Stimulated activated CD8-positive, alpha-beta memory T cell treated with anti-CD3 and anti-CD28 coated beads, Interleukin-4, amount 100 ng/mL, for 1 hour (primary cell): ENCODE measurements at places on chromosomes 12 and 14.

DNA sequence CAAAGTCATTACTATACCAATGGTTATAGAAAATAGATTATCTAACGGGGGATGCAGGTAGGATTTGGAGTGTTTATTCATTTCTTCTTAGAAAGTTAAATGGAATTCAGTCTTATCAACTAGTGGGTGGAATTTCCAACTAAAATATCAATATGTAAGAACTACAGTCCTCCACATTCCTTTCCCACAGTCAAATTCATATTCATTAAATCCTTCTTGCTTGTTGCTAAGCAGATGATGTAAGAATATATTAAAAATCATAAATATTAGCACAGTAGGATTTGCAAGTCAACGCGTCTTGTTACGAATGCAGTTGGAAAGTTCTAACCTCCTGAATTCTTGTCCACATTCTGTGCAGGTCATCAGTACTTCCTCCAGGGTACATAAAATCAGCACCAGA, 259.2 kb downstream of the CPNE8 start:
- no peak for DNase-seq

DNA sequence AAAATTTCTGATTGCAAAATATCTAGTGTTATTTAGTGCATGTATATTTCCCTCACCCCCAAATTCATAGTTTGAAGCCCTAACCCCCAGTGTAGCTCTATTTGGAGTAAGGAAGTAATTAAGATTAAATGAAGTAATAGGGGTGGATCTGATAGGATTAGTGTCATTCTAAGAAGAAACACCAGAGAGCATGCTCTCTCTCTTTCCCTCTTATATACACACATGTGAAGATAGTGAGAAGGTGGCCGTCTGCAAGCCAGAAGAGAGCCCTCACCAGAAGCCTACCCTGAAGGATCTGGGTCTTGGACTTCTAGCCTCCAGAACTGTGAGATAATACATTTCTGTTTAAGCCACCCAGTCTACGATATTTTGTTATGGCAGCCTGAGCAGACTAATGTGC, 120.3 kb downstream of the TMEM30B start:
- DNase-seq = no peak

- no peak for DNase-seq
Measured at GRCh38 chr14:30118992-30119640, 191.5 kb upstream of the PRKD1 start.

DNA sequence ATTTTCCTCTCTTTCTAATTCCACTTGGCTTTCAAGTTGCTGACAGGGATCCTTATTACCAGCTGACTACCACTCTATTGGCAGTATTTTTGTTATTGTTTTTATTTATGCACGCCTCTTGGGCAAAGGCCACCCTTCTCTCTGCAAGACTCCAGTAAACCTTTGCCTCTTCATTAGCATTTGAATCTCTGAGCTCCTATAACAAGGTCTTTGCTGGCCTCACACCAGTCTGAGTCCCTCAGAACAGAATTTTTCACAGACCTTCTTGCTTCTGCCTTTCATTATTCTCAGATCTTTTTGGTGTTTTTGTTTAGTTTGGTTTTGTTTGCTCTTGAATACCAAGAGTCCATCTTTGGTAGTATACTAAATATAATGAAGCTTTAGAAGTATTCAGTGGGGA, 145.9 kb downstream of the PDZRN4 start:
- DNase-seq = no peak

GRCh38 chr14:80428171-80428570, 216.9 kb upstream of the DIO2 start:
- DNase-seq = no peak

DNA sequence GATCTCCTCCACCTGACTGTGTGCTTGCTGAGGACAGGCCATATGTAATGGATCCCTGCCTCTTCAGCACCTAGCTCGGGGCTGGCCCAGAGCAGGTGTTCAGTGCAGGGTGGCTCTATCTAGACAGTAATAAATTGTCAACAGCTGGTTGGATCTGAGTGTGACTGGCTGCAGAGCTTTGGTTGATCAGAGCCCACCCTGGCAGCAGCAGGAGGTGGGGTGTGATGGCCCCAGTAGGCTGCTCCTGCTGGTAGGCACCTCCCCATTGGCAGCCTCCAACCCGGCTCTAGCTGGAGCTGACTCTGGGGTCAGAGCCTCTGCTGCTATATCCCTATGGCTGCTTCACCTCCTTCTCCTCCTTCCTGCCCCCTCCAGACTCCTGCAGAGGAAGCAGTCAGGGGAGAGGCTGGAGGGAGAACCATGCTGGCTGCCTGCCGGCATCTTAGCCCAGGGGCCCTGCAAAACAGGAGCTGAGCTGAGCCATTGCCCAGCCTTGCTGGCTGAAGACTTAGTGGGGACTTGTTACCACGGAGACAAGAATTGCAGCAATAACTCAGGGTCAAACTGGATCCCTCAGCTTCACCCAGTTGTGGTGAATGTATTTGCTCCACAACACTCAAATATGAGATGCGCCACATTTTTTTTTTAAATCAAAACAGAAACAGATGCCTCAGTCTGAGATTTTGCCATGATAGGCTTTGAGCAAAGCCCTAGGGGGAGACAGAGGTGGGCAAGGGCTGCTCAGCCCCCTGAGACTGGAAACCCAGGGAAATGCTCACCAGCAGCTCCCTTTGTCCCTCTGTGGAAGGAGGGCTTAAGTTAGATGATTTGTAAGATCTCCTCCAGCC, 22.2 kb downstream of the TMEM63C start:
- DNase-seq = no peak

GRCh38 chr14:48111151-48111550, 435.7 kb upstream of the MDGA2 start:
- no peak for DNase-seq

DNA sequence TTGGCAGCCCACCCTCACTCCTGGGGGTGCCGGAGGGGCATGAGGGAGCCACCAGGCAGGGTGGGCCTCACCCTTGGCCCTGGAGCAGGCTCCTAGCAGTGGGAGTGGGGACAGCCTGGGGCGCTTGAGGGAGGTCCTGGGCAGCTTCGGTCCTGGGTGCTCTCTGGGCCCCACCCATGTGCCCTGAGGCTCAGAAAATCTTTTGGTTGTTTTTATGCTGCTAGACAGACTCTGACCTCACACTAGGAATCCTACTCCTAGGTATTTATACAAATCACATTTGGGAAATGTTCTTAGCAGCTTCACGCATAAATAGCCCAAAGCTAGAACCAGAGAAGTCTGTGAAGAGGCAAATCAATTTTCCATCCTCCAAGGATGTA, 10.9 kb upstream of the ULK1 start:
- DNase-seq = no peak

GRCh38 chr12:102521662-102522277, 41.4 kb upstream of the IGF1 start:
- no peak for DNase-seq

DNA sequence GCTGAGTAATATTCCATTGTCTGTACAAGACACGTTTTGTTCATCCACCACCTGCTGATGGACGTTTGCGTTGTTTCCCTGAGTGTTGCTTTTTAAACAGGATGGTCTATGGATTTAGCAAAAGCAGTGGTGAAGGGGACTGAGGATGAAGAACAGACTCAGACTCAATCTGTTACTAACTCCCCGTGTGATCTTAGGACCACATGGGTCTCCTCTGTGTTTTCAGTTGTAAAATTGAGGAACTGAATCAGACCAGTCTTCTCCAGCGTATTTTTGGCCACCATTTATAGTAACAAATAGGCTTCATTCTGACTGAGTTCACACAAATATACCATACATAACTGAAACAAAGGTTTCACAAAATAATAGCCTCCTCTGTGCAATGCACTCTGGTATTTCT, 85.6 kb downstream of the FOXN3 start:
- DNase-seq = no peak

DNA sequence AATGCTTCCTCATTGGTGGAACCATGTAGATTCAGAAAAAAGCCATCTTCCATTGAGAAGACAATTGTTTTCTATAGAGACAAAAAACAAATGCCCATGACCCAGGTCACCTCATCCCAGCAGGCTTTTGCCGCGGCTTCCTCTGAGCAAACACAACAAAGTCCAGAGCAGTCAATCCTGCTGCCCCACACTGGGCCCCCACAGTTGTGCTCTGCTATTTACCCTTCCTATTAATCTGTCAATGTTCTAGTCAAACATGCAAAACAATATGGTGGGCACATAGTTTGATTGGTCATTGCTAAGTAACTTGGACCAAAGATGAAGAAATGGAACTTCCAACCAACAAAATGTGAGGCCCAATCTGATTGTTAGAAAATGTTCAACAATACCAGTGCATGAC, 20.7 kb downstream of the C12orf42 start:
- no peak for DNase-seq

DNA sequence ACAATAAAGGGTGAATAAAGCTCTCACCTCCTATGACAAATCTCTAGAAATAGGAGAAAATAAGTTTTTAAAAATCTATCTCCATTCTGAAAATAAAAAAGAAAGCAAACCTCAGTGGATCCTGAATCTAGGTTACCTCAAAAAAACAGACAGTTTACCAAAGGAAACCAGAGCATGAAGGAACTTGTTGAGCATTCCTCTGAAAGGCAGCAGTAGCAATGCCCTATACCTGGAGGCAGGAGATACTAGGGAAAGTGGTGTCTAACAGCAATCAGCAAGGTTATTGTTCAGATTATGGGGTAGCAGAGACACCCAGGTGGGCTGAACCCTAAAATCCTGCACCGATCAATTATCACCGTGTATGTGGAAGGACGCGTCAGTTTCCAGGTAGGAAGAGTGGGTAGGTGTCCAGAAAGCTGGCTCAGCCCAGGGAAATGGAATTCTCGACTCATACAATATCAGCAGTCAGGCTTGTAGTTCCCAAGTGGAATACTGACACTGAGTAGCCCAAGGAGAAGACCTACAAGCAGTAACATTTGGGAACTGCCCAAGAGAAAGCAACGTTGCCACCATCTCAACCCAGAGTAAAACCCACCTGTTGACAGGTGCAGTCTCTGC, 128.3 kb downstream of the ST8SIA1 start:
- no peak for DNase-seq

GRCh38 chr12:104784592-104784991, 173.5 kb downstream of the SLC41A2 start:
- no peak for DNase-seq

DNA sequence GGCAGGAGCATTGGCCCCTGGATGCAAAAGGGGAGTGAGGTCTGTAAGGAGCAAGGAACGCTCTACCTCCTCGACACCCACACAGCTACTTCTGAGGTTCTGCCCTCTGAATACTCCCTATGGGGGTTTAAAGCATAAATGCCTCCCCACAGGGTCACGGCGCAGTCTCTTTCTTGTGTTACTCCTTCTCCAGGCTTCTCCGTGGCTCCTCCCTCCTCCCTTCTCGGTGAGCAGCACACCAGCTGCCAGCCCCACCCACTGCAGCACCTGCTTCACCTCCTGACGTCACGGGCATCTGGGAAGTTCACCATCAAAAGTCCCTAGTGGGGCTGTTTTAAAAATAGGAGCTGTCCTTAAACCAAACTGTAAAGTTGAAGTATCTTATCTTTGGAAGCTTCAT, 67.3 kb downstream of the SPTB start:
- no peak for DNase-seq

DNA sequence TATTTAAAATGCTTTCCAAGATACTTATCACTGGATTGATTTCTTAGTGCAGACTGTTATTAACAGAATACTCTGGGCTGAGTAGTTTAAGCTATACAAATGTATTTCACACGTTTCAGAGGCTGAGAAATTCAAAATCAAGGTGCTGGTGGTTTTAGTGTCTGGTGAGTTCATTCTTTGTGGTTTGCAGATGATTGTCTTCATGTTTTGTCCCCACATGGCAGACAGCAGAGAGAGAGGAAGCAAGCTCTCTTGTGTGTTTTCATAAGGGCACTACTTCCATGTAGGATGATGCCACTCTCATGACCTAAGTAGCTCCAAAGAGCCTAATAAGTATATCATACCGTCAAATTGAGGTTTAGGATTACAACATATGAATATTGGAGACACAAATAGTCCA, 1348.9 kb upstream of the FLRT2 start:
- DNase-seq = no peak

GRCh38 chr14:53874704-53875103, 81.9 kb downstream of the BMP4 start:
- no peak for DNase-seq

DNA sequence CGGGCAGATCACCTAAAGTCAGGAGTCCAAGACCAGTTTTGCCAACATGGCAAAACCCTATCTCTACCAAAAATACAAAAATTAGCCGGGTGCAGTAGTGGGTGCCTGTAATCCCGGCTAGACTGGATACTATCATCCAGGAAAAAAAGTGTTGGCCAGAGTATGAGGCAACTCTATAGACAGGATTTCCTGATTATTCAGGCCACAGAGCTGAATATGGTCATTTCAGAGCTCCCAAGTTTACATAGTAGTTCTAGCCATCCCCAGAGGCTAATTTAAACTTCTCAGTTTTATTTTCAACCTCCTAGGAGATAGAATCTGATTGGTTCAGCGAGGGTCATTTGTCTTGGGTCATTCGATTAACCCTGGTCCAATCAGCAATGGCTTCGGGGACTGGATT, 7.3 kb downstream of the RPGRIP1 start:
- no peak for DNase-seq

GRCh38 chr12:45907955-45908354, 82.4 kb downstream of the SCAF11 start:
- DNase-seq = no peak
